Peyer's patch (tissue), 4 donors: ENCODE measurements at places on chromosomes 3 and 15.

DNA sequence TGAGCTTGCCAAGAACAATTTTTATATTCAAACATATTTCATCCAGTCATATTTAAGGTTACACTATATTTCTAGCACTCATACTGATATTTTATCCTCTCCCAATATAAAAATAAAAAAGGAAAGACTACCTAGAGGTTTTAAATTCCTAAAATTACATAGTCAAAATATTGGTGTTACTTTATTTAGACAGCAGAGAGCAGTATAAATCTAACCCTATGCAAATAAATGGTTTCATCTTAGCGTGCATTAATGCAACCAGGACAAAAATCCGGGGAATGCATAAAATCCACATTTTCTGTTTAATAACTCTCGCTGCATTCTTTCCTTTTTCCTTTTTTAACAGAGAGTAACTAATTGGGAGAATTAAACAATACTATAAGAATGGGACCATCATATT, 1447.4 kb upstream of the ALCAM start:
- no peak for DNase-seq

DNA sequence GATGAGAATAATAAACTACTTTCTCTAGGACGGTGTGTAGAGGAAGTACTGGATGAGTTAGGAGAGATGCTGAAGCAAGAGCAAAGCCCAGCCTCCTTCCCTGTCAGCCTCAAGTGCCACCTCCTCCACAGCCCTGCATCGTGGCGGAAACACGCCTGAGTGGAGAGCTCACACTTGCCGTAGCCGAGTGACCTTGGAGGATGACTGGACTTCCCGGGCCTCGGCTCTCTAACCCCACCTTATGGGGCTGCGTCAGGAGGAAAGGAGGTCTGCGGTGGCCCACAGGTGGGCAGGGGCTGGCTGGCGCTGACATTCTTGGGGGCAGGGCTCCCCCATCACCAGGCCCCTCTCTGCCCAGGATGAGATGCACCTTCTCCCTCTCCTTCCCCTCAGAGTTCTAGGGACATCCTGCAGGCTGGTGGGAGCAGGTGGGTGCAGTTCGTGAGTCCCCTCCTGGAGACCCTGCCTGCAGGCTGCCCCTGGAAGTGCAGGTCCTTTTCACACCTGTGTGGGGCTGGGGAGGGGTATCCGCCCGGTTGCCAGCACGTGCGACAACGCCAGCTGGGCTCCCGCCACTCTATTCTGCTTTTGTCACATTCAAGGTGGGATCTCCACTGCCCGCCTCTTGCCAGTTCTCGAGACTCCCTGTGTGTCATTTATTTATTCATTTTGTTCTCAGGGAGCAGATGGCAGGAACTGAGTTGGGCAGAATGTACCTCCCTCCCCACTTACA, 175.2 kb downstream of the MEGF11 start:
- no peak for DNase-seq

DNA sequence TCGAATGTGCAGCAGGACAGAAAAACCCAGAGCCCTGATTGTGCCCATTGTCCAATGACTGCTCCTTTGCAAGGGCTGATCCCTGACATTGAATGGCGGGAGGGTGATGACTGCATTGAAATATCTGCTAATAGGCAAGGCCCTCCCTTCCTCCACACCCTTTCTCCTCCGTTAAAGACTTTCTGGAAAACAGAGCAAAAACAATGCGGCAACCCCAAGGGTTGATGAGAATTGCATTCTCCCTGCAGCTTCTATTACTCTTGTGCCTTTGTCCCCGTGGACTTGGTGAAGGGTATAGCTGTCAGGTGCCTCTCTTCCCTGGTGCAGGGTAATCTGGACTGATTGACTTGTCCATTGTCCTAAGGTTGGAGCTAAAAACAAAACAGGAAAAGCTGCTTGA, 71.8 kb downstream of the THSD4 start:
- DNase-seq: no peak

- peak; percentile 66 for DNase-seq
These were observed 117.7 kb downstream of the GOLIM4 start for GRCh38 chr3:167978071-167978470.

GRCh38 chr15:38154837-38155236, 97.8 kb upstream of the SPRED1 start:
- DNase-seq: no peak

DNA sequence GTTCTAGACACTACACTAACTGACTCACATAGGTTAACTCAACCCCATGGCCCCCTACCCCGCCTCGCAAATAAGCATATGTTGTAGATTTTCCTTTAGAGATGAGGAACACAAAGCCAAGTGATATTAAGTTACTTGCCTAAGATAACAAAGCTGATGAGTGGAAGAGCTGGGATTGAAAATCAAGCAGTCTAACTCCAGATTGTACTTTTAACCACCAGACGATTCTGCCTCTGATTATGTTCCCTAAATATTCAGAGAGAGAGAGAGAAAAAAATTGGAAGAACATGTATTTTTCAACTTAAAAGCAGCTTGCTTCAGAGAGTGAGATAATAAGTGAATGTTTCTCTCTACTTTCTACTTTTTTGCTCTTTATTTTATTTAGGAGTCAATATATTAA, 66.9 kb upstream of the THBS1 start:
- no peak for DNase-seq

- no peak for DNase-seq
These were observed 72.5 kb upstream of the SLC6A11 start for GRCh38 chr3:10743366-10744097.

- no peak for DNase-seq
These were observed 5.5 kb downstream of the ADGRG7 start for GRCh38 chr3:100614941-100615340.

DNA sequence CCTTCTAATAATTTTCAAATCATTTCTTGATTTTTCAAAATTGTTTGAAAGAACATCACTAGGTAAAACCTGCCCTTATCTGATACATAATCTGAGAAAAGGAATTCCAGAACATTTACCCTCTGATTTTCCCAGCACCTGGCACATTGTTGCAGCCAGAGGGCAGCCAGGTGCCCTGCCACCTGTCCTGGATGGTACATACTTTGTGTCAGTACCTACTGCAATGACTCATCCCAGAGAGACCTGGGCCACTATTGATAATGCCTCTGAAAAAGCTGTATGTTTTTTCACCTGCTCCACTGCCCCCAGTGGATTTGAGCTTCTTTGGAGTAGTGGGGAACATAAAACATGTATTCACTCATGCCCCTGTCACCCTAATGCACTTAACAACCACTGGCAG, 648.9 kb upstream of the GBE1 start:
- no peak for DNase-seq

DNA sequence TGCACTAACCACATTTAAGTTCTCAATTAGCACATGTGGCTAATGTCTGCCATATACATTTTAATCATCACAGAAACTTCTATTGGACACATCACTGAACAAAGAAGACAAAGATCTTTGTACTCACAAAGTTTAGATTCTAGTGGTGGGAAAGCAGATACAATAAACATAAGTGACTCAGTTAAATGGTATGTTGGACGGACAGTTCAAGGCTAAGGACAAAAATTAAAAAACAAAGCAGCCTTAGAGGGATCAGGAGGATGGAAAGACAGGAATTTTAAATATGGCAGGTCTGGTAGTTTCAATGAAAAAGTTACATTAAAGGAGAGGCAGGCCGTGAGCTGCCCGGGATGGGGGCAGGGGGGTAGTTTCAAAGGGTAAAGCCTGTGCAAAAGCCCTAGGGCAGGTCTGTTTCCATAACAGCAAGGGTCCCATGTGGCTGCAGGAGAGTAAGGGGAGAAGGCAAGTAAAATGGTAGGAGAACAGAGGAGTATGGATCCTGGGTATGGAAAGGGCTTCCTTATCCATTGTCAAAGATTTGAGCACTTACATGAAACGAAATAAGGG, 220.7 kb downstream of the FHIT start:
- no peak for DNase-seq

GRCh38 chr3:46671541-46672348, 21.7 kb downstream of the ALS2CL start:
- DNase-seq: no peak

GRCh38 chr3:25433868-25434267, 5.8 kb downstream of the RARB start:
- no peak for DNase-seq

- no peak for DNase-seq
These were observed 322.8 kb upstream of the CTNNB1 start for GRCh38 chr3:40876496-40876895.

DNA sequence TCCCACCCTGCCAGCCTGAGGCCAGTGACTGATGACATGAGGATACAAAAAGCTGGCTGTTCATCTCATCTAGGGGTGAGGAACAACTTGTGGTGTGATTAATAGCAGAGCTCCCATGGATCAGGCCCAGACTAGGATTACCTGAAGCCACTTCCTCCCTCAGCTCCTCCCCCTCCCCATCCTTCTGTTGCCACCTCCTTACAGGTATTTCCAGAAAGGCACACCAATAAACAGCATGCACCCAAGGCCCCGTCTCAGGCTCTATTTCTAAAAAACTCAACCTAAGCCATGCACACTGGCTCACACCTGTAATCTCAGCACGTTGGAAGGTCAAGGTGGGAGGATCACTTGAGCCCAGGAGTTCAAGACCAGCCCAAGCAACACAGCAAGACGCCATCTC, 54.1 kb downstream of the SRGAP3 start:
- DNase-seq: no peak

DNA sequence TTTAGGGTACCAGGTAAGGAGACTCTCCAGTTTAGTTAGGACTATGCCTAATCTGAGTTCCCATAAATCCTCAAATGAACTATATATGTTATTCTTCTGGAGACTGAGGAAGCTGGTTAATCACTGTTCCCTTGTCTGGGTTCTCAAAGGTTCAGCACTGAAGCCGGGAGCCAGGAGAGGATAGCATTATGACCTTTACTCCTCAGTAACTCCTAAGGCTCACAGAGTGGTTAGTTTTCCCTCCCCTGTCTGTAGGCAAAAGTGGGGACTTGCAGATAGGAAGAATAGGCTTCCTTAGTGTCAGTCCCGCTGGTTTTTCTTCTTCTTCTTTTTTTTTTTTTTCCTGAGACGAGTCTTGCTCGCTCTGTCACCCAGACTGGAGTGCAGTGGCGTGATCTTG, 50.4 kb downstream of the CRTC3 start:
- DNase-seq: no peak

DNA sequence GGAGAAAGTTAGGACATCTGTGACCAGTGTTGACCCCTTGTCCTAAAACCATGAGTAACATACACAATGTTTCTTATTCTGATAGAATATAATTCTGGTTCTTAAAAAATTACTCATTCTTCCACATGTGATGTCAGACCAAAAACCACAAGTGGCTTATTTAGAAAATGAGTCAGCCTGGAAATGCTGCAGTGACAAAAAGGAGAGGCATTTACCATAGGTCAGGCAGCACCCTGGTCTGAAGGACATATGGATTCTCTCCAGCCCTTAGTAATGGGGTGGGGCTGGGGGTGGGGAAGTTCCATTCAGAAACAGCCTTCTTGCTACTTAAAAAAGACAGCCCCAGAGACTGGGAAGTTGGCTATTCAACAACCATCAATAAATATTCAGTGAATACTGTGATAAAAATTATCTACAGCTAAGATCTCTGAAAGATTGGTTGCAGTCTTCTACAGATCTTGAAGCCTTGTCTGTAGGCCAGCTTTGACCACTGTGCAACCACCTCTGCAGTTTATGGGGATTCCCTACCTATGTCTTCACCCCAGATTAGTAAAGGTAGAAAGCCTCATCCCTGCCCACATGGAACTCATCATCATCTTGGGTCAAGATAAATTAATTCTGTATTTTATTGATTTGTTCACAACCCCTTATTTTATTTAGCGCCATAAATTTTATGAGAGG, 34.9 kb upstream of the TIMP4 start:
- peak; percentile 79 for DNase-seq

- DNase-seq: no peak
These were observed 113.1 kb downstream of the MYO5A start for GRCh38 chr15:52415628-52416027.

GRCh38 chr3:1380926-1381646, 288.3 kb downstream of the CNTN6 start:
- no peak for DNase-seq

DNA sequence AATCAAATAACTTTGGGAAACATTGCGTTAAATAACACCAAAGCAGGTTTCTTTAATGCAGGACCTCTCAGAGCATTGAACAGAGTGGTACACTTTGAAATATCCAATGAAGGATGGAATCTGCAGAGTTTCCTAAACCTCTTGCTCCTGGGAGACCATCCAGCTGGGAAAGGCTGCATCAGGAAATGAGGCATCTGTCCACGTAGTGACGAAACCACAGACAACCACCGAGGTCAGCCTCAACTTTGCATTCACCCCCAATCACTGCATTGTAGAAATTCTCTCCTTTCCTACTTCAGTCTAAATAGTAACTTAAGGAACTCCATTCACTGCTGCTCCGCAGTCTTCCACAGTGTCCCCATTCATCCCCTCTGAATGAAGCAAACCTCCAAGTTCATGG, 41.5 kb upstream of the CDV3 start:
- no peak for DNase-seq

- DNase-seq: no peak
These were observed 30.6 kb downstream of the LDHAL6B start for GRCh38 chr15:59237119-59237855.

DNA sequence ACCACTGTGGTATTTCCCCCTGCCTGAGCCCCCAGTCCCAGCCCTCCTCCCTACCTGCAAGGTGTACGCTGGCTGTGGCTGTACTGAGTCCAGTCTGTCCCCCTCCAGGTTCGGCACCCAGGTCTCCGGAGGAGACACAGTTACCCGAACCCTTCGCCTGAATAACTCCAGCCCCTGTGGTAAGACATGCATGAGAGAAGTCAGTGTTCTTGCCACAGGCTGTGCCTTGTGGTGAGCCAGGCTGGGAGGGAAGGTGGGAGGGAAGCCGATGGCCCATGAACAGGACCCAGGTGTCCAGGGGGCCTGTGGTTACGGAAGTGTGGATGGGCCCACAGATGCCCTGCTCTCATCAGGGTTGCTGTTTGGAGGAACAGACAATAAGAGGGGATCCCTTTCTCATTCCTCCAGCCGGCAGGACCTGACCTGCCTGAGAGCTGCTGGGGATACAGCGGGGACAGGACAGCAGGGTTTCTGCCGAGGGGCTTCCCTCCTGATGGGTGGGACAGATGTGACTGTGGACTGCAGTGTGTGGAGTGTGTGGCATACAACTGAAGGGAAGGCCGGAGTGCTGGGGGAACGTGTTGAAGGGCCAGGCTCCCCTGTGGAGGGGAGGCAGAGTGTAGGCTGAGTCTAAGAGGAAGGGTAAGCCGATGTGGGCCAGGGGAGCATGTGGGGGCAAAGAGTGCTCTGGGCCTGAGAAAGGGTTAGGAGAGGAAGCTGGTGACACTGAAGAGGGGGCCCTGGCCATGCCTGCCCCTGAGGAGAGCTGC, 21.9 kb downstream of the ACAA1 start:
- DNase-seq: peak; percentile 46

DNA sequence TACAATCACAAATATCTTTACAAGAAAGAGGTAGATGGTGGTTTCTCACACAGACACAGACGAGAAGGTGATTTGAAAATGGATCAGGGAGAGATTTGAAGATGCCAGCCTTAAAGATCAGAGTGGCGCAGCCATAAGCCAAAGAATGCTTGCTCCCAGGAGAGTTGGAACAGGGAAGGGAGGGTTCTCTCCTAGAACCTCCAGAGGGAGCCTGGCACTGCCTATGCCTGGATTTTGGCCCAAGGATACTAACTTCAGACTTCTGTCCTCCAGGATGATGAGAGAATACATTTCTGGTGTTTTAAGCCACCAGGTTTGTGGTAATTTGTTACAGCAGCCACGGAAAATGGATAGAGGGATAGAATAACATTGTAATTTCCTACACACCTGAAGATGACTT, 279.1 kb downstream of the FAM43A start:
- no peak for DNase-seq
